ENCODE measurements at places on chromosomes 3 and 15.

- no peaks in the 10 kb centered on the region for H3K36me3 ChIP-seq
- H3K27ac ChIP-seq: no peak overlapping the region
- peaks cover 2% of the 10 kb centered on the region for H3K4me1 ChIP-seq
- H3K27me3 ChIP-seq: peaks cover 7% of the 10 kb centered on the region
Observed at GRCh38 chr15:38217788-38218609, 34.6 kb upstream of the SPRED1 start.

- H3K36me3 ChIP-seq: no peaks in the 10 kb centered on the region
- H3K4me3 ChIP-seq: no peak overlapping the region
- H3K27me3 ChIP-seq: no peaks in the 10 kb centered on the region
- no peak overlapping the region for H3K27ac ChIP-seq
Observed at GRCh38 chr3:178353006-178353694, 183.1 kb upstream of the KCNMB2 start.

DNA sequence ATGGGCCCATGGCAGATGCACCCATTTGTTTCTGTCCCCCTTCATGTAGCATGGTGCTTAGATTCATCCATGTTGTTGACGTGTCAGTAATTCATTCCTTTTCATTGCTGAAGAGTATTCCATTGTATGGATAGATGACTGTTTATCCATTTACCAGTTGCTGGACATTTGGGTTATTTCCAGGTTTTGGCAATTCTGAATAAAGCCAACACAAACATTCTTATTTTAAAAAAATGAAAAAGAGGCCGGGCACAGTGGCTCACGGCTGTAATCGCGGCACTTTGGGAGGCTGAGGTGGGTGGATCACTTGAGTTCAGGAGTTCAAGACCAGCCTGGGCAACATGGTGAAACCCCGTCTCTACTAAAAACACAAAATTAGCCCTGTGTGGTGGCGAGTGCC is 18.7 kb upstream of the TATDN2 start:
- peaks cover 35% of the 10 kb centered on the region for H3K4me1 ChIP-seq
- H3K36me3 ChIP-seq: peaks cover 3% of the 10 kb centered on the region
- no peak overlapping the region for H3K27ac ChIP-seq
- no peak for DNase-seq
- no peaks in the 10 kb centered on the region for H3K27me3 ChIP-seq
- H3K4me3 ChIP-seq: no peak overlapping the region

DNA sequence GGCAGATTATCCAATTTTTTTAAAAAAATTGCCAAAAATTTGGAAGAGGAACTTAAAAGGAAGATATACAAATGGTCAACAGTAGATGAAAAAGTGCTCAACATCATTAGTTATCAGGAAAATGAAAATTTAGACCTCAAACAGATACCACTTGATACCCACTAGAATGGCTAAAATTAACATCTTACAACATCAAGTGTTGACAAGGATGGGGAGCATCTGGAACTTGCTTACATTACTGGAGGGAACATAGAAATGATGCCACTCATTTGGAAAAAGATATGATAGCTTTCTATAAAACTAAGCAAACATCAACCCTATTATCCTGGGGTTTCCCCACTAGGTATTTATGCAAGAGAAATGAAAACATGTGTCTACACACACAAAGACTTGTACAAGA is 284.5 kb upstream of the CHRNA7 start:
- no peak overlapping the region for H3K4me3 ChIP-seq
- no peaks in the 10 kb centered on the region for H3K4me1 ChIP-seq
- H3K27me3 ChIP-seq: no peaks in the 10 kb centered on the region

DNA sequence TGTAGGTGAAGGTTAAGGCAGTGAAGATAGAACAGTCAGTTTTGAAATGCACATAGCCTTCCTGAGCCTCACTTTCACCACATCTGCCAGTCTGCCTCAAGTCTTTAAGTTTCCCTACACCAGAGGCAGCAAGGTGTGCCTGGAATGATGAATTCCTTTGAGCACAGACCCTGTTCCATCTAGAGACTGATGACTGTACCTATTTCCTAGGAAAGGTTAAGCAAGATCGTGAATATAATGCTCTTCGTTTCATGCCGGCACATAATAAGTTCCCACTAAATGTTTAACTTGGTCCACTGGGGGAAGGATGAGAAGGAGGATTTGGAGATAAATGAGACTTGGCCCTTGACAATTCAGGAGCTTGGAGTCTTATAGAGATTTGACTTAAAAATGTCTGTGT is 141.9 kb downstream of the LPP start:
- peaks cover 13% of the 10 kb centered on the region for H3K4me1 ChIP-seq
- H3K4me3 ChIP-seq: no peak overlapping the region
- DNase-seq: no peak
- H3K27me3 ChIP-seq: no peaks in the 10 kb centered on the region
